ENCODE measurements at places on chromosomes 12 and 14.
A peak's percentile ranks its signal among the peaks of the same experiment; 100 is the strongest.

GRCh38 chr14:104458845-104459244, 120.7 kb upstream of the C14orf180 start:
- DNase-seq = no peak

DNA sequence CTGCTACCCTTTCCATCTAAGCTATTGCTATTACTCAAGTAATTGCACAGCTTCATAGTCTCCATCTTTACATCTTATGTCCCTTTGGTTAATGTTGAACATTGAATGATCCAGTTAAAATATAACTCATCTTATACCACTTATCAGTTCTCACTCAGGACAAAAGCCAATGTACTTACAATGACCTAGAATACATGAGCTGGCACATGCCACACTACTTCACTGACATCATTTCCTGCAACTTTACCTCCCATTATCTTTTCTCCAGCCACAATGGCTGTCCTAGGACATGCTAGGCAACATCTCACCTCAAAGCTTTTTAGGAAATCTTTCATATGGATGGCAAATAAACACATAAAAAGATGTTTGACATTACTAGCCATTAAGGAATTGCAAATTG, 309.2 kb downstream of the FOXG1 start:
- DNase-seq = no peak

- DNase-seq = no peak
Measured at GRCh38 chr12:62787611-62788010, 147.3 kb downstream of the PPM1H start.

DNA sequence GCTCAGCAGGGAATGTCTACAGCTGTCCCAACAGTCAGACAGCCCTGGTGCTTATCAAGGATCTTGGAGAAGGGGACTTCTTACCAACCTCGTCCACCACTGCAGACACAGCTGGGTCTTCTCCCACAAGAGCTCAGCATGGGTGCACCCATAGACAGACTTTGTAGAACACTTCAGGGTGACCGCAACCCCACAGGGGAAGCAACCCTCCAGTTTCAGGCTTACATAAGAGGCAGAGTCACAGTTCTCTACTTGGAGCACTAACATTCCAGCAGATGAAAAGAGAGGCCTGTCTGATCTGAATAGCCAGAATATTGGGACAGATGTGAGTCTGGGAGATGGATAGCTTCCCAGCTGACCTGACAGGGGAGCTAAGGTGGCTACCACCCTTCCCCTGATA, 3.5 kb upstream of the CLEC1A start:
- no peak for DNase-seq

DNA sequence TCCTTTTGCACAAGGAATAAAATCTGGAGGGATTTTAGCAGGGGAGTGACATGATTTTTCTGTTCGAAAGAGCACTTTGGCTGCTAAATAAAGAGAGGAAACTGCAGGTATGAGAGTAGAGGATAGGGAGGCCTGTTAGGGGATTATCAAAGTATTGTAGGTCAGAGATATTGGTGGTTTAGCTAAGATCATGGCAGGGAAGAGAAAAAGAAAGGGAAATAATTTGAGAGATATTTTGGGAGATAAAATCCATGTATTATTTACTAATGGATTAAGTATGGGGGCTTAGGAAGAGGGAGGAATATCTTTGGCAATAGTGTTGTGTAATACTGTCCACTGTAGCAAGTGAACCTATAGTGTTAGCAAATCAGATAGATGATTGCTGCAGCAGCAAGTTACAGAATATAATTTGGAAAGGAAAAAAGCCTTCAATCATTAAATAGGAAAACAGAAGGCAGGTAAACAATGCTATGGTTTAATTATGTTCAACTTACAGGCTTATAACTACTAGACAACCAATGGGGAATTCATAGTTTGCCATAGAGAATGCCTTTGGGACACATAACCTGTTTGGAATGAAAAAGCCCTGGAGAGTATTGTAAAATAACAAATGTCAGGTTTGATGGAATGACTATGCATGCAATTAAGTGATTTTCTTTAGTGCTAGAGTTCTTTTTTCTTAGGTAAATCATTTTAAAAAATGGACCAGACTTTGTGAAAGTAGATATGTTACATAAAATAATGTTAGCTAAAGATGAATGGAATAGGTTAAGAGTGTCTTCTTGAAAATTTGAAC, 50.5 kb downstream of the ADIPOR2 start:
- no peak for DNase-seq

DNA sequence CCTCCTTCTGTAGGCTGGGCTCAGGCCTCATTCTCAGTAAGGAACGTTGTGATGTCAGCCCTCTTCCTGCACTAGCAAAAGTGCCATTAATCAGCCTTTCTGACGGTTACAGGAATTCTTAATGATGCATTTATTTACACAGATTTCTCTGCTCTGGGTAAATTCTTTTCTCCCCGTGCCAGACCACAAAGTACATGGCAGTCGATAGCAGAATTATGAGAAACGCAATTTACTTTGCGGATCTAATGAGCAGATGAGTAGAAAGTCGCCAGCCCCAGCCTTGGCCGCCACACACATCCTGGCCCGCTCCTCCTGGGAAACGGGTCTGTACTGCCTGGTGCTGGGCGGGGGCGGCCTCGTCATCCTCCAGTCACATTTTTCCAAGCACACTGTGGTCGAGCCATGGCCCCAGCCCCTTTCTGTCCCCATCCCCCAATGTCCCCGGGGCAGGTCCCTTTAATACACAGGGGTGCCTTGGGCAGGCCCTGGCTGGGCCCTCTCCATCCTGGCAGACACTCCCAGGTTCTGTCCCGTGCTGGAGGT, 25.9 kb downstream of the NOC4L start:
- peak; percentile 40 for DNase-seq

DNA sequence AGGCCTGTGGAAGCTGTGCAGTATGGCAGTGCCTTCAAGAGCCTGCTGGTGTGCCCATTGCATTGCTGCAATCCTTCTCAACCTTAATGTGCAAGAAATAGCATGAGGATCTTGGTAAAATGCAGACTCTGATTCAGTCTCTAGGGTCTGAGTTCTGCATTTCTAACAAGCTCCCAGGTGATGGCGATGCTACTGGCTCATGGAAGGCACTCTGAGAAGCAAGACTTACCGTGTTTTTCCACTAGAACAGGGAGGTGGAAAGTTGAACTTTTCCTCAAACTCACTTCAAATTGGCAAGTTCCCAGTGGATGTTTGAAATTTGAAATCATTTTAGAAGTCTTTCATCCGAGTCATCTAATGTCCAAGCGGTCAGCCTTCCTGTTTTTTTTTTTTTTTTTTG, 55.5 kb downstream of the MYRFL start:
- DNase-seq = no peak

DNA sequence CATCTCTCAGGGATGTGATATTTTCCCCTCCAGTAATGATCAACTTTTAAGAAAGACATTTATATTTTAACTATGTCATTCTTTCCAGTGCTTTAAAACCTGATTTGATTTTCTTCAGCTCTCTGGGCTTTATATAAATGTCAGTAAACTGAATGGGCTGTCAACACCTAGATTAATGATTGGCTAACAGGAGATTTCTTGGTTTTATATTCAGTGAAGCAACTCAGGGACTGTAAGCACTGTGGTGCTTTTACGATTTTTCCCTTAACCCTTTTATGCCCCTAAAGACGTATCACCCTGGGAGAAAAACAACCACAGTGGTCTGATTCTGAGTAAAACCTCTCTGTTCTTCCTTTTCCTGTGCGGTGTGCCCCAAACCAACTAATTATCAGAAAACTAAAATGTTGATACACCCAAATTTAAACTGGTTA, 38.0 kb downstream of the PTGER2 start:
- DNase-seq = no peak

GRCh38 chr12:106138633-106139421, at the start of gene NUAK1:
Gene NUAK1 (minus strand): TSS chr12:106138954. CDS start chr12:106138653, 301 bp downstream.
- DNase-seq = no peak

GRCh38 chr14:56005191-56006053, 112.8 kb upstream of the PELI2 start:
- no peak for DNase-seq

DNA sequence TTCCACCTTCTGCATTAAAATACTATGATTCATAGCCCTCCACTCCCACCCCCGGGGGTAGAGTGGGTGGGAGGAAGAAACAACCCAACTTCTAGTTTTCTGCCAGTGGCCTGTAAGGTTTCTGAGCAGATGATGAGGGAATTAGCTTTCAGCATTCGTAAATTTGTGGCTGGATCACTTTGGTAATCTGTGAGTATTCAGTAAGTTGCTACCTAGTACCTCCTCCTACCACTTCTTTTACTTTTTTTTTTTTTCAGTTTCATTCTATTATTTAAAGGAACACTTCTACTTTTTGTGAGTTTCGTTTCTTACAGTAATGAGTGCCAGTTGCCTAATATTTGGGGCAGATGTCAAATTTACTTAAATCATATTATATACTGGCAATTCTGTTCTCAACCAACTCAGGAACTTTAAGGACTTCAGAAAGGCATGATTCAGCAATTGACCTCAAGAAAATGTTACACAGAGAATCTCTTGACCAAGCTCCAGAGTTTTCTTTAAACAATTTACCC, 42.4 kb upstream of the EMP1 start:
- DNase-seq = no peak

- no peak for DNase-seq
Measured at GRCh38 chr14:69693801-69694729, 72.9 kb upstream of the SRSF5 start.

DNA sequence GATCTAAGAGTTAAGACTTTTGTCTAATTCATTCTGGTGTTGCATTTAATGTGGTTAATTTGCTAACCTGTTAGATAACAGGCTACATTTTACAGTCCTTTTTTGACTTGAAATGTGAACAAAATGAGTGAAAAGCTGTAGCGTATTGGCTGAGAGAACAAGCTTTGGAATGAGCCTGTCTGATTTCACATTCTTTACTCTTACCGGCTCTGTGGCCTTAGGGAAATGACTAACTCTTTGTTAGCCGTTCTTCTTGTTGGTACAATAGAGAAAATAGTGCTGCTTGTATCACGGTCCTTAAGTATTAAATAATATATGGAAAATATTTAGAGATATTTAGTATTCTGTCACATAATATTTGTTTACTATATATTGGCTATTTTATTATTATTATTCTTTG, 1.9 kb downstream of the MNAT1 start:
- no peak for DNase-seq

DNA sequence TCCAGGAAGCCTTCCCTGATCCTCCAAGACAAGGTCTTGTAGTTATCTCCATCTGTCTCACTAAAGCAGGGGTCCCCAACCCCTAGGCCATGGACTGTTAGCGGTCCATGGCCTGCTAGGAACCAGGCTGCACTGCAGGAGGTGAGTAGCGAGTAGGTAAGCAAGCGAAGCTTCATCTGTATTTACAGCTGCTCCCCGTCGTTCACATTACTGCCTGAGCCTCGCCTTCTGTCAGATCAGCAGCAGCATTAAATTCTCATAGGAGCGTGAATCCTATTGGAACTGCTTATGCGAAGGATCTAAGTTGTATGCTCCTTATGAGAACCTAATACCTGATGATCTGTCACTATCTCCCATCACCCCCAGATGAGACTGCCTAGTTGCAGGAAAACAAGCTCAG, 12.4 kb upstream of the NFYB start:
- DNase-seq = no peak

DNA sequence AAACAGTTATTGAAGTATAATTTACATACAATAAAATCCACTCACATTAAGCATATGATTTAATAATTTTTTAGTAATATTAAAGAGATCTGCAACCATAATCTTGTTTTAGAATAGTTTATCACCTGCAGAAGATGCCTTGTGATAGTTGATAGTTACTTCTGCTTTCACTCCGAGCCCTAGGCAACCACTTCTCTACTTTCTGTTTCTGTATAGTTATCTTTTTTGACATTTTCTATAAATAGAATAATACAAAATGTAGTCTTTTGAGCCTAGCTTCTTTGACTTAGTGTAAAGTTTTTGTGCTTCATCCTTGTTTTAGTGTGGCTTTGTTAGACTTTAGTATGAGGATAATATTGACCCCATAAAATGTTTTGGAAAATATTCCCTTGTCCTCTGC, 111.0 kb downstream of the MNAT1 start:
- DNase-seq = no peak

DNA sequence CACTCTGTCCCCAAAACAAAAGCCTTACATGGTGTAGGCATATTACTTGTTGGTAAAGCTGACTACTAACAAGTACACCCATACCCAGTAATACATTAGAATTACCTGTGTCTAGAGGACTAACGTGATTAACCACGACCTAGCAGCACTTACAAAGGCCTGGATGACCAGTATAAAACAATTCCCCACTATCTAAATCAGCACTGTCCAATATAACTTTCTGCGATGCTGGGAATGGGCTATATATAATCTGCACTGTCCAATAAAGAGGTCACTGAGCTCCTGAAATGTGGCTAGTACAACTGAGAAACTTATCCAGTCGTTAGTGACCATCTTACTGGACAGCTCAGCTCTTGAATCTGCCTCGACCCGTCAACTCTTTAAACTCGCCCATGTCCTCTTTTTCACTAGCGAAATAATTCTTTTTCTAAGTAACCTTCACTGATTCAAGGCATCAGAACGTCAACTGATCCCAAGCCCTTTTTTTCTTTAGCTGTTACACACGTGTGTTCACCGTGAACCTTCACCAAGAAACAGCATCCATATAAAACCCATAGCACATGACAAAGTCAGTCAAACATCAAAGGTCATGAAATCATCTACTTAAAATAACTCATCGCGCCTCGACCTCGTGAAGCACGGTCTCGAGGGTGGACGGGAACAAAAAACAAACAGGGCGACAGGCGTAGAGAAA, 905 bp upstream of the CIPC start:
- no peak for DNase-seq

DNA sequence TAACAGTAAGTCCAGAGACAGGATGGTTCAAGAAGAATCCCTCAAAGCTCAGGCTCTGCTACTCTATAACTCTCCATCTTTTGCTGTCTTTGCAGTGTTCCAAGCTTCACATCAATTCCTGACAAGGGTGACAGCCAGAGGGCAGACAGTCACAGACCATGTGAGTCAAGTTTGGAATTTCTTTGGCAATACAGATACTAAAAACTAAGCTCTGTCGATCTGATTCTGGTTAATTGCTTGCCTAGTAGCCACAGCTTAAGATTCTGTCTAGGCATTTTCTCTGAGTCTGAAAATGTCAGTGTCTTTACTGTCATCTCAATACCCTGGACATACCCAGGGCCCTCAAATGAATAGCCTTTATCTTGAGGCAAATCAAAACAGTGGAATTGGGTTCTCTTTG, 153.7 kb downstream of the CEP128 start:
- no peak for DNase-seq

- no peak for DNase-seq
Measured at GRCh38 chr14:68607081-68607866, 185.6 kb downstream of the ZFP36L1 start.

DNA sequence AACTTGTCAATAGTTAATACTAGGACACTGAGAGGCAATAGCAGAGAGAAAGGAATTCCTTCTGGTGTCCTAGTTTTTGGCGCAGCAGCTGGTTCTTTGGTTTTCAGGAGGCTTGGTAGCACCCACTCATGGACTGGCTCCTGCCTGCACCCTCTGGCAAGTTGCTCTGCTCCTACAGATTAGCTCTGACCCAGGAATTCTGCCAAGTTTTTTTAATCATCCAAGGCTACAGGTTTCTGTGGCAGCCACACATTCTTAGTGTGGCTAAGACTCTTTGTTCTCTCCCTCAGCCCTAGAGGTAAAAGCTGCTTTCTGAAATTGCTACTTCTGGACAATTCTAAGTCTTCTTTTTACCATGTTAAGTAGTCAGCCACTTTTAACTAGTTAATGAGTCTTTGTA, 72.0 kb upstream of the FKBP4 start:
- DNase-seq = no peak

- DNase-seq = no peak
Measured at GRCh38 chr14:33480071-33480886, 470.6 kb downstream of the EGLN3 start.

Measured in RWPE2 (cell line).